GM12891 (cell line): ENCODE measurements at places on chromosomes 5 and 9.

GRCh38 chr9:89606624-89607311 lies 2.0 kb downstream of the GADD45G start:
- no peak for DNase-seq

GRCh38 chr9:137186385-137186784 lies 2.0 kb downstream of the ANAPC2 start:
- no peak for DNase-seq

GRCh38 chr9:112815868-112816267 lies 65.3 kb downstream of the SNX30 start:
- DNase-seq: no peak

DNA sequence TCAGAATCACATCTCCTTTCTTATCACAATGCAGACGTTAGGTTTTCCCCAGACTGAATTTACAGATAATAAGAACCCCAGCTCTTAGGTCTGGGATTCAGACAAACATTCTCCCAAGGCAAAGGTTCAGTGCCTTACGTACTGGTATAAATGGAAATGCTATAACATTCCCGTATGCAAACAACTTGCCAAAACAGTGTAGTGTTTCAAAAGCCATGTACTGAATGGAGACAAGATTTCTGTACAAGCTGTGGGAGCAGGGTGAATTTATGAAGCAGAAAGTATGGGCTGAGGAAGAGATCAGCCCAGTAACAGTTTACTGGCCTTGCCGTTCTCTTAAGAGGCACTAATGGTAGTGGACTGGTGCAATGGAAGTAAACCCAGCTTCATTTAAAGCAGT lies 225.5 kb upstream of the ZNF462 start:
- no peak for DNase-seq

- no peak for DNase-seq
These were observed 50.3 kb upstream of the C5orf58 start for GRCh38 chr5:170182491-170182890.

DNA sequence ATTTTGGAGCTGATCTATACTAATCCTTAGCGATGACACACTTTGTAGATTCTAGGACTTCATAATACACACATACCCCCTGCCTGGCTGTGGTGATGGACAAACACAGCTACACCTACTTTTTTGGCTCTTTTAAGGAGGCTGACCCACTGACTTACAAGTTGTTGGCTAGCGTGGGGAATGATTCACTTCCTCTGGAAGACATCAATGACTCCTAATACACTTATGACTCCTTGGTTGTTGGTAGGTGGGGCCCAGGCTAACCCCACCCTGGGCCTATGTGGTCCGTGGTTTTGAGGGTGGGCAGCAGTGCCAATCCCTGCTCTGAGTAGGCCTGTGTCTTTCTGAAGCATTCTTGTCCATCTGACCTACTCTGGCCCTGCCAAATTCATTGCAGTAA lies 144.4 kb downstream of the SLC12A2 start:
- DNase-seq: no peak

DNA sequence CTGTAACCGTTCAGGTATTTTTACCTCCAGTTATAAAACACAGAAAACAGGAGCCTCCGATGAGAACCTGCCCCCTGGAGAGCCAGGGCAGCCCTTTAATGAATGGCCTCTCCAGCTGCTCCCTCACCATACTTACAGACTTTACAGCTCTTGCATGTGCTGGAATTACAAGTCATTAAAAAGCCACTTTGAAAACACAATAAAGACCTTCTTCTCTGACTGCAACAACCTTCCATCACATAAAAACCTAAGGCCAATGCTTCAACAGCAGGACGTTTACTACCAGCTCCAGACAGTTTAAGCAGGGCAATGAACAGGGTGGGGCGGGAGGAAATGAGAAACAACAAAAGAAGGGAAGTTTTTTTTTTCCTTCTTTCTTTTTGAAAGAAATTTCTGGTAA lies 213.8 kb downstream of the MLLT3 start:
- DNase-seq: no peak

GRCh38 chr9:109385499-109385898 lies 64.6 kb upstream of the EPB41L4B start:
- no peak for DNase-seq

DNA sequence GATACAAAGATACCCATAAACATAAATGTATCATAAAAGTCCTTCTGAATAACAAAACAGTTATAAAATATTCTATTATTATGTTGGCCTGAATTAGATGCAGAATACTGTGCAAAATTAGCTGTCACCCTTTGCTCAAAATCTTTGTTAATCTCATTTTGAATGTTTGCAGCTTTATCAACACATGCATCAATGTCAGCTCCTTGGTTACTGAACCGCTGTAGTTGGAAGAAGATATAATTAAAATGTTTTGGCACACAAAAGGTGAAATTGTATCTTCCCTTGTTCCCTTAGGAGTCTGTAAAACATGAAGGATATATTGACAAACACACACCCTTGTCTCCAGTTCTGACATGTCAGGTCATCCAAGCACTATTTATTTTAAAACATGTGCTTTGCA lies 146.3 kb upstream of the POU5F2 start:
- DNase-seq: no peak

GRCh38 chr5:161007879-161008278 lies 155.9 kb upstream of the ATP10B start:
- DNase-seq: no peak

DNA sequence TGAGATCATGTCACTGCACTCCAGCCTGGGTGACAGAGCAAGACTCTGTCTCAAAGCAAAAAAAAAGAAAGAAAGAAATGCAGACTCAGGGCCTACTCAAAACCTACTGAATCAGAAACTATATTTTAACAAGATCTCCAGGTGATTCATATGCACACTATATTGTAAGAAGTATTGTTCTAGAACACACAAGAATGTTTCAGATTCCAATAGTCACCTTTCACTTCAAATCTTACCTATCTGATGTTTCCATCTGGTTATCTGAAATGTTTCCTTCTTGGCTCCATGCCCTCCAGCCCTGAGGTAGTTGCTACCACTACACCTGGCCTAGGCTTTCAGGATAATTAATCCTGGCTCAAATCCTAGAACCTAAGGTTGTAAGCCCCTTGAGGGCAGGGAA lies 36.8 kb upstream of the SNX2 start:
- DNase-seq: no peak

DNA sequence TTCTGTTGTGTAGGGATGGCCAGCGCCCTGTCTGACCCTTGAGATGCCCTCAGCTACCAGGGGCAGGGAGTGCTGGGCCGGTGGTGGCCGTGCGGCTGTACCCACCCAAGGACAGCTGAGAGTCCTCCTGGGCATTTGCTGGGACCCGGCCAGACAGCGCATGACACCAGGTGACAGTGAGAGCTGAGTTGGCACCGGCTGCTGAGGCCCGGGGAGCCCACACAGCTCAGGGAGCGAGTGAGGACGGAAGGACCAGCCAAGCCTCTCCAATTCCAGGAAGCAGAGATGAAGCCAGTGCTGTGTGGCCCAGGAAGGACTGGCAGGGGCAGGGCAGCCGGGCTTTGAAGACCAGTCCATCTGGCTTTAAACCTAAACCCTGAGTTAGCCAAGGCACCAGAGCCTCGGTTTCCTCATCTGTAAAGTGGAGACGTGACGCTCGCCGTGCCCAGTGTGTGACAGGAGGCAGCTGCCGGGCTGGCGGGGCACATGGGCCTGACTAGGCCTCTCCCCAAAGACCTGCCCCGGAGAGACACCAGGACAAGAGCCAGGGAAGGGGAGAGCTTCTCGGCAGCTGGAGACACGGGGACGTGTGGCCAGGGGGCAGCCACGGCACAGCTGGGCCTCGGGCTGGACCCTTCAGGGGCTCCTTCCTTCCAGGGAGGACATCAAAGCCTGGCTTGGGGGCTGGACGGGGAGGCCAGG lies 3.0 kb upstream of the AGPAT2 start:
- no peak for DNase-seq

DNA sequence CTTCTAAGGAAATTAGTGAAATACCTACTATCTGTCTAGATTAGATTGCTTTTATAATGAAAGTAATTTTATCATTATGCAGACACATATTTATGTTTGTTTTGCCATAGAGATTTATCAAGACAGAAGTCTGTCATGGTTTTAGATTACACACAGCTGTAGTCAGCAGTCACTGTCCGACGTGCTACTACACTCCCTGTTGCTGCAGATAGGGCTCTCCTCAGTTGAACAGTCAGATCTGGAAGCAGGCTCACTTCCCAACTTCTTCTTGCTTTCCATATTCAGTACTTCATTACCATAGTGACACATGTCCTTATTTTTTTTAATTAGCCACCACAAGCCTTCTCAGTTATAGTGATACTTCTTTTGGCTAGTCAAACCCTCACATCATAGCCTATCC lies 329.9 kb upstream of the ITGA1 start:
- DNase-seq: no peak

DNA sequence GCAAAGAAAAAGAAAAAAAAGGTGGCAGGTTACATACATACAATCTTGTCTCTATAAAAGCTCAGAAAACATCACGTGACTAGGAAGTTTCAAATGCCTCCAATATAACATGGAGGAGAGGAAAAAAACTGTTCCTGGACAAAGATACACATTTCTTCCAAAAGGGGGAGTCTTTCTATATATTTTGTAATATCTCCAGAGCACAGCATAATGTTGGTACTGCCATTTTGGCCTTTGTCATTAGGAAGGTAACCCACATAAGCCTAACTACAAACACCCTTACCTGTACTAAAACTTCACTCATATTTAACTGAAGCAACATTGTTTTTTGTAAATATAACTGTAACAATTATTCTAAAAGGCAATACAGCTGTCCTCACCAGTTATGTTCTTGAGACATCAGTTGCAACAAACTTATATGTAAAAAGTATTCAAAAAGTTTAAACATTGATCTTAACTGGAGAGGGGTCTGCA lies 1.2 kb upstream of the BTF3 start:
- DNase-seq: no peak
